ENCODE measurements at places on chromosomes 13 and 19. TPM values are rescaled to one million over a fixed set of nuclear protein-coding genes. Genes with fewer than 3 reads are reported as not detected.

DNA sequence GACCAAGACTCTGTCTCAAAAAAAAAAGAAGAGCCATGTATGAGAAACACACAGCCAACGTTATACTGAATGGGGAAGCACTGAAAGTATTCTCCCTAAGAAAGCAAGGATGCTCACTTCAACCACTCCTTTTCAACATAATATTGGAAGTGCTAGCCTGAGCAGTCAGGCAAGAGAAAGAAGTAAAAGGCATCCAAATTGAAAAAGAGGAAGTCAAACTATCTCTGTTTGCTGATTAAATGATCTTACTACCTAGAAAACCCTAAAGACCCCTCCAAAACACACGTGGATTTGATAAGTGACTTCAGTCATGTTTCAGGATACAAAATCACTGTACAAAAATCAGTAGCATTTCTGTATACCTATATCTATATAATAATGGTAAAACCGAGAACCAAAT is 16.2 kb downstream of the WBP4 start:
- DNase-seq = no peak

SLC7A9 gene
- 0.58 TPM for total RNA-seq

ZNF563 gene
- total RNA-seq = 3.1 TPM

- no peak for DNase-seq
These were observed 5.6 kb upstream of the ARRDC2 start for GRCh38 chr19:18002347-18002850.

LYPD4 gene
- not detected for total RNA-seq

DNA sequence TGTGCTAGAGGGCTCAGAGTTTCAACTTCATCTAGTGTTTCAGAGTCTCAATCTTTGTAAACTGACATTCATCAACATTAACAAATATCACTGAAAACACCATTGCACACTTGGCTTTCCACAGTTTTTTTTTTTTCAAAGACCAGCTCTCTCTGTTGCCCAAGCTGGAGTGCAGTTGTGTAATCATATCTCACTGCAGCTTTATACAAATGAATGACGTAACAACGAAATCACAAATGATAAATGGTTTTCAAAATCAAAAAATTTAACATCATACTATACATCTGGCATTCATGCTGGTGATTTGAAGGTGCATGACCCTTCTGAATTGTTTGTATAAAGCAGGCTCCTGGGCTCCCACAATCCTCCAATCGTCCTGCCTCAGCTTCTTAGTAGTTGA is 248.0 kb upstream of the TMTC4 start:
- no peak for DNase-seq

Data from activated CD8-positive, alpha-beta T cell treated with anti-CD3 and anti-CD28 coated beads, Interleukin-2, amount 10 ng/mL, durations not matched to agents 7 days and 5 days (primary cell).